Endothelial cell of umbilical vein (primary cell): ENCODE measurements at places on chromosomes 12 and 14. TPM values are rescaled to one million over a fixed set of nuclear protein-coding genes. Genes with fewer than 3 reads are reported as not detected.
A peak's percentile ranks its signal among the peaks of the same experiment; 100 is the strongest.

- no peak for DNase-seq
These were observed 234.8 kb downstream of the ALG10 start for GRCh38 chr12:34257093-34257492.

The SLC2A14 gene
- total RNA-seq: 1.5 TPM in 1 of 2 replicates, not detected in the other

- DNase-seq: peak; percentile 66
These were observed 1.7 kb downstream of the PDE3A start for GRCh38 chr12:20370014-20370386.

The IFNG-AS1 gene
- not detected in 2 replicates for total RNA-seq

DNA sequence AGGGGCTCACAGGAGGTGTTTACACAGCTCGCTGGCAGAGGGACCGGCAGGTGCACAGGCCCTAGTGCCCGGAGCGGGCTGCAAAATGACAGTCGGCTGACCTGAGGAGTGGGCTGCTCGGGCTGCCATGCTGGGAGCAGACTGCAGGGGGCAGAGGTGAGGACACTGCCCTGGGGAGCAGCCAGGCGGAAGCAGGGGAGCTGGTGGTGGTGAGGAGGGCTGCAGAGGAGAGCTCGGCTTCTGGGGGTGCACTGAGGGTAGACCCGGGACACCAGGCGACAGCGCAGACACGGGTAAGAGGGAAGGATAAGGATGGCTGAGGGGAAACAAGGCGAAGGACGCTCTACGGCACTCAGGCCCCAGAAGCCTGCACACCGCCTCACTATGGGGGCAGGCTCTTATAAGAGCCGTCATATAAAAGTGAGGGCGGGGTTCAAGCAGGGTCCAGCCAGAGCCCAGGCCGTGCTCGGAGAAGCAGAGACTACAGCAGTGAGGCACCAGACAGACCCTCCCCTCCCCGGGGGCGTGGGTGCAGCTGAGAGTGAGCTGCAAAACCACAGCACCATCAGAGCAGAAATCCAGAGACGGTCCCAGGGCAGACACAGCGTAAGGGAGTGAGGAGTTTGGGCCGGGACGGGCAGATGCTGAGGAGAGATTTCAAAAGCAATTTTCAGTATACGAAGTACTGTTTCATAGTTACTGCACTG, 62.5 kb downstream of the CCDC88C start:
- DNase-seq: no peak

The OVCH1 gene
- not detected in 2 replicates for total RNA-seq
